ENCODE measurements at places on chromosomes 5 and 9.

GRCh38 chr5:151598984-151599383 is 7.9 kb upstream of the FAT2 start:
- DNase-seq = no peak

DNA sequence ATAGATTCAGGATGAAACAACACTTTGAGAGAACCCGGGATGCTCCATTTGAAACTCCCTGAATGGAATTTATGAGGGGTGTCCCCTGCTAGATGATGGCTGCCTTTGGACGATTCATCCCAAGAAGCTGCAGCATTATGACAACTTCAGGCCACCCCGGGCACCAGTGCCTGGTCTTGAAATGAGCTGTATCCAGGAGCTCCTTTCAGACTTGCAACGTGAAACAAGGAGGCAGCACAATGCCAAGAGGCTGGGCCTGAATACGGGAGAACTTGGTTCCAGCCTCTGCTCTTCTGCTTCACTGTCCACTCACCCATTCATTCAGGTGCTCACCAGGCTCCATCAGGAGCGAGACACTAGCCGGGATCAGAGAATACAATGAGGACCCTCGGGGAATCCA is 78.3 kb downstream of the STK10 start:
- DNase-seq = no peak

DNA sequence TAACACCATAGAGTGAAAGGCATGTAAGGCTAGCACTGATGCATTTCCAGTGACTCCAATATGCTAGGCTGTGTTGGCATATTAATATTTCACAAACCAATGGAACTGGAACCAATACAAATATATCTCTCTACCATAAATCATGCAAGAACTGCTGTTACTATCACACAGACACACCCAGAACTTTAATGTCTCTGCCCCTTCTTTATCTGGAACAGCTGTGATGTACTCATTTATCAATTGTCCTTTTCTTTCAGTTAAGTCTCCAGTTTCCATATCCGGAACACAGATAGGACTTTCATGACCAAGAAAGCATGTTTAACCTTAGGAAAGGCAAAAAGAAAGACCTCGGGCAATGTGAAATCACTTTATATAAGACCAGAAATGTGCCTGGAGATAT is 70.3 kb downstream of the SPTLC1 start:
- no peak for DNase-seq

- DNase-seq = no peak
Measured at GRCh38 chr9:136646827-136647711, 15.6 kb upstream of the EGFL7 start.

DNA sequence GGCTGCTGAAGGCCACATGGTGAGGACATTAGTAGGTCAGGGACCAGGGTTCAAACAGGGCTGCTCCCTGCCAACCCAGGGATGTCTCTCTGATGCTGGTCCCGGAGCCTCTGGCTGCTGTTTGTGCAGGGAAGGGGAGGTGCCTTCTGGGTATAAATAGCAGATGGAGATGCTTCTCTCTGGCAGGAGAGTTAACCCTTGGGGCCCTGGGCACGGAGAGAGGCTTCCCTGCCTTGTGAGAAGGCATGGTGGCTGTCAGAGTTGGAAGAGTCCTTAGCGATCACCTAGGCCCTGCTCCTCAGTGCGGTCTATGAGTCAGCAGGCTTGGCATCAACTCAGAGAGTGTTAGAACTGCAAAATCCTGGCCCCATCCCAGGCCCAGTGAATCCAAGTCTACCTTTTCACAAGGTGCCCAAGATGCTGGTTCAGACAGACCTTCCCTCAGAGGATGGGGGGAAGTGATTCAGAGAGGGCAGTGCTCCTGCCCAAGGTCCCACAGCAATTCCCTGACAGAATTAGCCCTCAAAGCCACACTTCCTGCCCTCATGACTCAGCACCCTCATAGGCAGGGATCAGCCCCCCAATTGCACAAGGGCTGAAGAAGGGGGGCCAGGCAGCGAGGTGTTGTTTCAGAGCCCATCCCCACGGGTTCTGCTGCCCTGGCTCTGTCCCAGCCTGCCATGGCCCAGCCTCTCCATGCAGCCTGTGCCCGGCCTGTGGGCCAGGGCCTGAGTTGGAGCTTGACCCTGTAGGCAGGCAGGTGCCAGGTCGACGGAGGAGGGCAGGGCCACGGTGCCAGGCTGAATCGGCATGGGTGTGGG is 25.6 kb downstream of the CAMK2A start:
- DNase-seq = no peak

DNA sequence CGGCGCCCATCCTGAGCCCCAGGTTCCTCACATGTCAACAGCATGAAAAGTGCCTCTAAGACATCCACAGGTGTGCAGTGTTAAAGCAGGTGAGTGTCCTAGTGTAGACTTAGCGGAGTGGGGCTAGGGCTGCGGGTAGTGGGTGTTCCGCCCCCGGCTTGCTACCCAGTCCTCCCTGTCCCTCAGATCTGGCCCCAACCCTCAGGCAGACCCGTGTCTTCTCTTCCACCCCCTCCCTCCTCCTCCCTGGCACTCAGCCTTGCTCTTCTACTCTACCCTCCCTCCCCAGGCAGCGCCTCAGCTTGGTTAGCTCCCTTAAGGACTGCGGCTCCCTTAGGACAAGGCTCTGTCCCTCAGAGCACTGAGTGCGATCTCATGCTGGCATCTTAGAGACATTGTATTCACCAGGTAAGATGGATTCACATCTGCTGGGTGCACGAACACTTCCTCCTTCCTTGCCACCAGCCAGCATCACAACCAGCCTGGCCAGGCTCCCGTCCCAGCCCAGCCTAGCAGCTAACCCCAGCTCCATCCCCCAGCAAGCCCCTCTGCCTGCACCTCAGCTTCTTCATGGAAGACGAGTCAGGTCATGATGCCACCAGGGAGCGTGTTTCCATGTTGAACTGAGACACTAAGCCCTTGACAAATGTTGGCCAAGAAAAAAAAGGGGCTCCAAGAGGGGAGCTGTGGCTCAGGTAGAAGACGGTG is 46.8 kb downstream of the NSUN2 start:
- DNase-seq = no peak

DNA sequence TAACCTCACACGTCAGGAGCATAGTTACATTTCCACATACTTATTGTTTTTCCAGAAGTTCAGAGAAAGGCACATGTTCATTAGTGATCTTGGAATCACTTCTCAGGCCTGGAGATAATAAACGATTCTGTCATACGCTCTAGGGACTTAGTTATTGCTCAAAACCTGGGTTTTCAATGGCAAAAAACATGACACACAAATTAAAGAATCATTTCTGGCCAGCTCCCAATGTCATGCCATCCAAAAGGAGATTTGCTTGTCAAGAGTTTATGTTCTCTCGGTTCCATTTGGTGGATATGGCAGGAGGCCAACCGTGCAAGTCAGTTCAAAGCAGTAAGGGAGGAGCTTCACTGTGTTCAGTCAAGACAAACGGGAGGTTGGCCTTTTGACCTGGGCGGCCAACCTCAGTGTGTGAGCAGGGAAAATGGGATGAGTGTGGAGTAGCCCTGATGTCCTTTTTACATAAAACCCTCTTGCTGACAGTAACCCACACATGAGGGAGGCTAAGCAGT is 123.4 kb downstream of the NXNL2 start:
- no peak for DNase-seq

DNA sequence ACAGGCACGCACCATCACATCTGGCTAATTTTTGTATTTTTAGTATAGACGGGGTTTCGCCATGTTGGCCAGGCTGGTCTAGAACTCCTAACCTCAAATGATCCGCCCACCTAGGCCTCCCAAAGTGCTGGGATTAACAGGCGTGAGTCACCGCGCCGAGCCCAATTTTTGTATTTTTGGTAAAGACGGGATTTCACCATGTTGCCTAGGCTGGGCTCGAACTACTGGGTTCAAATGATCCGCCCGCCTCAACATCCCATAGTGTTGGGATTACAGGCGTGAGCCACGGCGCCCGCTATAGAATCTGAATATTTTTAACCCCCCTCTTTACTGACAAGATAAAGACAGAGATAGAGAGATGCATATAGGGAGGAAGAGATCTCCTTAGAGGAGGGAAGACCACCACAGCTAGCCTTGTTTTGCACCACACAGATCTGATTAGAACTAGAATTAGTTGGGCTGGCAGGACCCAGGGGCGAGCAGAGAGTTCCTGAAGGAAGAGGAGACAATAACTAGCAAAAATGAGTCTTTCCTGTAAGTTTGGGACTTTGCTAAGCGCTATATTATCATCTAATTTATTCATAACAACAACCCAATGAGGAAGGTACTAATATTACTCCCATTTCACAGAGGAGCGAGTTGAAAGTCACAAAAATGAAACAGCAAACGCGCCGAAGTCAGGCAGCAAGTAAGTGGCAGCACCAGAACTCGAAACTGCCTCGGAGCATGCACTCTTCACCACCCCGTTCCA is 1.5 kb upstream of the ANKHD1 start:
- DNase-seq = no peak

DNA sequence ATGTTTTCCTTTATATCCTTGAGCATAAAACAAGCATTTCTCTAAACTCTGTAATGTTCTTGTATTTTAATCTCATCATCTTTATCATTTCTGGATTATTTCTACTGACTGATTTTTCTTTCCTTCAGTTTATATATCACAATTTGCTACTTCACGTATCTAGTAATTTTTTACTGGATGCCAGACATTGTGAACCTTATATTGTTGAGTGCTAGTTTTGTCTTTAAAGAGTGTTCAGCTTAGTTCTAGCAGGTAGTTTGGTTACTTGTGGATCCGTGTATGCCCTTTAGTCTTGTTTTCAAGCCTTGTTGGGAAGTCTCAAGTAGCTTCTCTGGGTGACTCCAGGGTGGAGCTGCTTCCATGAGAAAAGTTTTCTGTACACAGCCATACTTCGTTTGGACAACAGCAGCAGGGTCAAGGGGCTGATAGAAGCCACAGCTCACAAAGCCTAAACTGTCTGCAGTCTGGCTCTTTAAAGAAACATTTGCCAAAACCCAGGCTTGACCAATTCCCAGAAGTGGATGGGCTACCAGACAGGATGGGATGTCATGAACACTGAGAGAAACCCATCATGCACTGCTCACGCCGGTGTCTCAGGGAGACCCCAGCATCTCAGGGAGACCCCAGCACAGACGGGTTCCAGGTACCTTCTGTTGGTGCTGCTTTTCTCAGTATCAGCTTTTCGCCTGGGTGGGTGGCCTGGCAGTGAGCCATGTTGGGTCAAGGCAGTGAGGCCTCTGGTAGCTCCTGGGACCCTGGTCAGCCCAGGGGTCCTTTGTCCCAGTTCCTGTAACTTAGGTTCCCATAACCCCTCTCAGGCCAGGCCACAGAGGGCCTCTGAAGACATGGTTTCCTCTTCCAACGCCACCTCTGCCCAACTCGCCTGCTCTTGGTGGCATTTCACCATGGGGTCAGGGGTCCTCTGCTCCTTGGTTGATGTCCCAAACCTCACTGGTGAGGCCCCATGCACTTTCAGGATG is 29.1 kb downstream of the TRIP13 start:
- DNase-seq = no peak

DNA sequence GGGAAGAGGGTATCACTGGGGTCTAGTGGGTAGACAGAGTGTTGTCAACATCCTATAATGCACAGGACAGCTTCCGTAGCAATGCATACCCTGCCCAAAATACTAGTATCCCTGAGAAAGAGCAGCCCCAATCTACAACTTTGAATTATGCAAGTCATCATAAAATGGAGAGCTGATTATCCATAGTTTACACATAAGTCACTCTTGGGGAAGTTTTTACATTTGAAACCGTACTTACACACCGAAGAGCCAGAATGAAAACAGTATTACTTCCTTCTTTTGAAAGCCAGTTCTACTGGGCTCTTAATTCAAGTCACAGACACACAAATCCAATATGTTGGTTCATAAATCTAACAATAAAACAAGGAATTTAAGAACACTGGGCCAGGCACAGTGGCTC is 21.6 kb downstream of the RNF145 start:
- DNase-seq = no peak

DNA sequence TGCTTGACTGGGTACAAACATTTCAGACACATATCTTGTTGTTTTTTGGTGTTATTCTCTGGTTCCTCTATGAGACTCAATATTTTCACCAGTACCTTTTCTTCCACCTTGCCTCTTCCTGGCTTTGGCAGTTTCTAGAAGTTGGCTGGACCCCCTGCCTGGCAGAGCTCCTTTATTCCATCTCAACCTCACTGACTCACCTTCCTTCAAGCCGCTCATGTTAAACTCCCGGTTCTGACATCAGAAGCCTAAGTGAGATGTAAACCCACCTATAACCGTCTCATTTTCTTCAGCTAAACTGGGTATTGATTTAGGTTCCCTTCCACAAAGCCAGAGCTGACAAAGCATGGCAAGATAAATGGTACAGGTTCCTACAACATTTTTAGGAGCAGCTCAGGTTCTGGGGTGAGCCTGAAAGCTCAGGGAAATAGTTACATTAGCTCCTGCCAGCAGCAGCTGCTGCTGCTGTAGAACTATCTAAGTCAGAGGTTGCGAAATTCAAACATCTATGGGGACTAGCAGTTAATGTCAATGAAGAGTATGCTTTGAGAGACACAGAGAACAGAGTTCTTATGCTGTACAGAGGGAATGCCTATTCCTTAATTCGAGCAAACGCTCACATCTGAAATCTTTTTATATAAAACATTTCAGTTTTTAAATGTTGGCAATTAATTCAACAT is 197.1 kb upstream of the NR3C1 start:
- no peak for DNase-seq

DNA sequence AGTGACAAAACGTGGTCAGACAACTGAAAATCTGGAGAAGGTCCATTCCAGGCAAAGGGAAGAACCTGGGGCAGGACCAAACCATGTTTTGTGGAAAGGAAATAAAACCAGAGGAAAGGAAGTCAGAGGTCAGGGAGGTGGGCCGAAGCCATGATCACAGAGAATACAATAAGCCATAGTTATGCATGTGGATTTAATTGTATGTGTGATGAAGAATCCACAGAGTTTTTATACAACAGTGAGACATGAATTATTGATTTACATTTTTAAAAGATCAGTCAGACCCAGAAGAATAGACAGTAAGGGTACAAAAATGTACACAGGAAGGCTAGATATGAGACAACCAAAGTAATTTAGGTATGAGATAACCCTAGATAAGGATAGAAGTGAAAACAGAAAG is 20.8 kb downstream of the TTC33 start:
- DNase-seq = no peak

GRCh38 chr9:136594492-136594891 is 48.6 kb upstream of the NOTCH1 start:
- DNase-seq = no peak

- DNase-seq = peak; percentile 28
Measured at GRCh38 chr5:126531543-126532120, 63.4 kb downstream of the ALDH7A1 start.

- no peak for DNase-seq
Measured at GRCh38 chr5:51388488-51389287, 5.4 kb downstream of the ISL1 start.

Data from right lung (tissue), 10 donors.